Endodermal cell (in vitro differentiated cells): ENCODE measurements at places on chromosomes 13 and 19. TPM values are rescaled to one million over a fixed set of nuclear protein-coding genes. Genes with fewer than 3 reads are reported as not detected.

- no peak for DNase-seq
Observed at GRCh38 chr13:110950819-110951570, 36.1 kb upstream of the ANKRD10 start.

GRCh38 chr19:38199340-38199739 lies 24.7 kb downstream of the DPF1 start:
- no peak for DNase-seq

CLDN10 gene
- 4.6 and 7.0 TPM in 2 replicates for total RNA-seq

DNA sequence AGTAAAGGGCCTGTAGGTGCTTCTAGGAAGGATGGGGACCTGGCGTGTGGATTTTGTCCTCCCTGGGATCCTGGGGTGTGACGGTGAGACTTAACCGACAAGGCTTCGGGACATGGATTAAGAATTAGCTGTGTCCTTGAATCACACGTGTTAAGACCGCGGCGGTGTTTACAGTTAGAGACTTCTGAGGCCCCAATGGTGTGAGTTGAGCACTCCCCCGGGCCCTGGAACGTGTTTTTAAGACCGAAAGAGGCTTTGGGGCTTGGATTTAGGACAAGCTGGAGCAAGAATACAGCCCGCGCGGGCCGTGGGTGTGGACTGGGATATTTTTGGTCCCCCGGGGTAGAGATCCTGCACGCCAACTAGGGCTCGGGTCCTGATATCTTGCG lies 1.2 kb upstream of the SLC27A1 start:
- no peak for DNase-seq

TPTE2 gene
- not detected in 3 replicates for total RNA-seq

SULT2A1 gene
- 0.16 and 0.18 TPM in 2 replicates for total RNA-seq

RFPL4AL1 gene
- total RNA-seq, result not detected in 2 replicates

GRCh38 chr19:7773841-7774240 lies 10.8 kb downstream of the CLEC4M start:
- no peak for DNase-seq

PSG7 gene
- not detected in 2 replicates for total RNA-seq

DNA sequence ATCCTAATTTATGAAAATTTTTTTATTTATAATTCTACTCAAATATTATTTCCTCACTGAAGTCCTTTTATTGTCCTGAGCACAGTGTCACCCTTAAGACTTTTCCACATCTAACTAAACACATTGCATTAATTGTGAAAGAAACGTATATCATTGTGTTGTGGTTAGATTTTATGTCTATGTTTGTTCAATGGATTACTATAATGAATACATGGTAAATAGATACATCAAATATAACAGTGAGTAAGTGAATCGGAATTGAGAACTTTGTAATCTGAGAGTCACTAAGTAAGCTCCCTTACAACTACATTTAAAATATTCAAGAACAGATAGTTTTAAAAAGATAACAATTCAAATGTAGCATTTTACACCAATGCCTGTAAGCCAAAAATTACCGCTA lies 417.6 kb upstream of the PCDH20 start:
- no peak for DNase-seq

PPM1N gene
- 3.0 and 3.2 TPM in 2 replicates for total RNA-seq

OR7D2 gene
- total RNA-seq, result 0.40 and 0.41 TPM in 2 replicates

GRCh38 chr19:27794494-27795042 lies 1418.4 kb downstream of the UQCRFS1 start:
- peak; percentile 85 for DNase-seq
